ENCODE measurements at places on chromosomes 3 and 15. TPM values are rescaled to one million over a fixed set of nuclear protein-coding genes. Genes with fewer than 3 reads are reported as not detected.

- peaks cover 2% of the 10 kb centered on the region for H3K27me3 ChIP-seq
- no peaks in the 10 kb centered on the region for H3K36me3 ChIP-seq
- no peaks in the 10 kb centered on the region for H3K4me1 ChIP-seq
- DNase-seq = no peak
- H3K4me3 ChIP-seq = no peak overlapping the region
Observed at GRCh38 chr3:120182613-120183511, 88.6 kb upstream of the GSK3B start.

DNA sequence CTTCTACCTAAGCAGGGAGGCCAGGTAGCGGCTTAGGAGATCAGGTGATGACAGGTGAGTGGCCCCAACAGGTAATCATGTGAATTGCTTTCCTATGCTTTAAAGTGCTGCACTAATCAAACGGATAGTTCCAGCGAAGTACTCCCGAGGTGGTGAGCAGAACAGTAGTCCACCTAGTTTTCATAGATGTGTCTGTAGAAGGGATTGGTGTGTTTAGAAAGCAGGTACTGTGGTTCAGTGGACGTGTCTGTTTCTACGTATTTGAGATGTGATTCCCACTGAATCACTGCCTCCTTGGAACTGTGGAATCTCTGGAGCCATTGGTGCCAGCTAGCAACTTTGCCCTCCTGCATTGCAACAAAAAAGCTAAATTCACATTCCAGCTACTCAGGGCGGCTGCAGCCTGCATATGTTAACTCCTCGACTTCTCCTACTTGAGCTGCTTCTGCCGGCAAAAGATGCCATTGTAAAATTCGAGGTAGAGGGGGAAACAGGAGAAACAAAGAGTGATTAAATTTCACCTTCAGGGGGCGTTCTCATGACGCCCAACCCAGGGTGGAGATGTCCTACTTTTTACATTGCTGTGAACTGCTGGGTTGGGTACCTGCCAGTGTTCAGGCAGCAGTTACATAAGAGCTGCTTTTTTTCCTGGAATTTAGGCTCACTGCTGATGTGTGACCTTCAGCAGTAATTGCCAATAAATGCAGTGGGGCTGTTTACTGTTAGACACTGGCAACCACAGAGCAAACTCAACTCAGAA, 227.3 kb downstream of the ITPR1 start:
- no peak overlapping the region for H3K27ac ChIP-seq
- no peak for DNase-seq
- no peak overlapping the region for H3K4me3 ChIP-seq
- H3K36me3 ChIP-seq = no peaks in the 10 kb centered on the region
- peaks cover 5% of the 10 kb centered on the region for H3K4me1 ChIP-seq

DNA sequence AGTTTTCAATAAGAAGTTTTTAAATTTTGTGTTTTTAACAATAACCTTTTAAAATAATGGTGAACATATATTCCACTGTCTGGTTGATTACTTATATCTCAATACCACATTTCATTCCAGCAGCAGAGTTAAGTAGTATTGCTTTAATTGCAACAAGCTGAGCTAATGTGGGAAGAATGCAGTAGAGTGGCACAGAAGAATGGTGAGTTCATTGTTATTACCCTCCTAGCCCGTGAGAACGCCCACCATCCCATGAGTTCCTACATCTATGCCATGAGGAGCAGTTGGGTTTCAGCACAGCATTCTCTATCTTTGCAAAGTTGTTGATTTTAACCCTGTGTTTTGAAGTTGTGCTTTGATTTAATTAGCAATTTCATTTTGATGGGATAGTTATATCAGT, 17.8 kb upstream of the NR2E3 start:
- H3K36me3 ChIP-seq = no peaks in the 10 kb centered on the region
- no peak for DNase-seq
- H3K4me3 ChIP-seq = no peak overlapping the region
- H3K27me3 ChIP-seq = peaks cover 3% of the 10 kb centered on the region
- H3K4me1 ChIP-seq = no peaks in the 10 kb centered on the region
- H3K27ac ChIP-seq = no peak overlapping the region

DNA sequence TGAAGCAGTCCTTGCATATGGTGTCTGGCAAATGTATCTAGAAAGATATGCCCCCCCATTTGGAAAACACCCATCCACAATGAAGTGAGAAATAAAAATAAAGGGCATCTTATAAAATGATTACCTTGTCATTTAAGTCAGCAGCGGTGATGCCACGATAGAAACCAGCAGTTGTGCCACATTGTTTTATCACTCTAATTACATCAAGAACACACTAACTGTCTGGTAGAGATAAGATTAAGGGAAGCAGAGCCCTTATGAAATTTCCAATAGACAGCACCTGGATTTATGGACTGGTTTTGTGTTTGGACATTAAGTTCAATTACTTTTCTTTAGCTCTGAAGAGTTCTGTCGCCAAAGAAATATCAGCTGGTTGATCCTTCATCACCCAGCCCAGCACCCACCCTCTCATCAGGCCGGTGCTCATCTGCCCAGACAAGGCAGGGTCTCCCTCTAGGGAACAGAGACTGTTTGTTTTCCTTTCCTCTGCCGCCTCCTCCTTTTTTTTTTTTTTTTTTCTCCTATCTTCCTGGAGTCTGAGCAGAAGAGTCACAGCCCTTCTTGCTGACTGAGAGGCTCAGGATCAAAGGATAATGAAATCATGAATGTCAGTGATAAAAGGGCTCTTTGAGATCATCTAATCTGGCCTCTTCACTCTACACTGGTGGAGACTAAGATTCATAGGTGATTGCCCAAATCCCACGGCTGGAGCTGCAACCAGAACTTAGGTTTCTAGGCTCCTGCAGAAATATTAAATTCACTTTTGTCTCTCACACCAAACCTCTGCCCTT, 464.1 kb downstream of the NTRK3 start:
- peaks cover 4% of the 10 kb centered on the region for H3K4me1 ChIP-seq
- H3K4me3 ChIP-seq = no peak overlapping the region
- no peak overlapping the region for H3K27ac ChIP-seq
- no peaks in the 10 kb centered on the region for H3K36me3 ChIP-seq
- H3K27me3 ChIP-seq = no peaks in the 10 kb centered on the region
- no peak for DNase-seq

DNA sequence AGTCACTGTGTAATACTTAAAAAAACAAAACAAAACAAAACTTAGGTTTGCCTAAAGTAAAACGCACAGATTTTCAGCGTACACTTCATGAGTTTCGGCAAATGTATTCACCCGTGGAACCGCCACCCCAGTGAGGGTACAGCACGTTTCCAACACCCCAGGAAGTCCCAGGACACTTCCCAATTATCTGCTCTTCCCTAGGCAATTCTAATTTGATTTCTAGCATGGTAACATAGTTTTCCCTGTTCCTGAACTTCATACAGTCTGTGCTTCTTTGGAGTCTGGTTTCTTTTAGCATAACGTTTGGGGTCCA, 497 bp upstream of the CLASP2 start:
- DNase-seq = no peak
- H3K4me1 ChIP-seq = peaks cover 3% of the 10 kb centered on the region
- H3K36me3 ChIP-seq = no peaks in the 10 kb centered on the region
- peak overlapping the region; percentile 56 for H3K27ac ChIP-seq

- DNase-seq = no peak
Observed at GRCh38 chr3:189353318-189353965, 181.7 kb downstream of the TPRG1 start.

DNA sequence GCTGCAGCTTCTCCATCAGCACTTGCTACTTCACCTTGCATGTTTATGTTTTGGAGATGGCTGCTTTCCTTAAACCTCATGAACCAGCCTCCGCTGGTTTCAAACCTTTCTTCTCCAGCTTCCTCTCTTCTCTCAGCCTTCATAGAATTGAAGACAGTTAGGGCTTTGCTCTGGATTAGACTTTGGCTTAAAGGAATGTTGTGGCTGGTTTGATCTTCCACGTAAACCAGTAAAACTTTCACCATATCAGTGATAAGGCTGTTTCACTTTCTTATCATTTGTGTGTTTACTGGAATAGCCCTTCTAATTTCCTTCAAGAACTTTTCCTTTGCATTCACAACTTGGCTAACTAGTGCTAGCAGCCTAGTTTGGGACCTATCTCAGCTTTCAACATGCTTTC, 11.7 kb upstream of the GNAT1 start:
- no peak for DNase-seq
- H3K4me3 ChIP-seq = no peak overlapping the region
- peaks cover 2% of the 10 kb centered on the region for H3K4me1 ChIP-seq
- no peaks in the 10 kb centered on the region for H3K36me3 ChIP-seq

GRCh38 chr15:85984241-85984640, 95.4 kb upstream of the AGBL1 start:
- no peak overlapping the region for H3K4me3 ChIP-seq
- no peaks in the 10 kb centered on the region for H3K27me3 ChIP-seq
- no peak for DNase-seq
- H3K36me3 ChIP-seq = no peaks in the 10 kb centered on the region
- H3K27ac ChIP-seq = no peak overlapping the region

GRCh38 chr15:21261965-21262850, 178.1 kb downstream of the POTEB3 start:
- DNase-seq = no peak
- H3K4me3 ChIP-seq = no peak overlapping the region
- peaks cover 12% of the 10 kb centered on the region for H3K36me3 ChIP-seq
- peaks cover 12% of the 10 kb centered on the region for H3K27me3 ChIP-seq
- H3K4me1 ChIP-seq = no peaks in the 10 kb centered on the region

DNA sequence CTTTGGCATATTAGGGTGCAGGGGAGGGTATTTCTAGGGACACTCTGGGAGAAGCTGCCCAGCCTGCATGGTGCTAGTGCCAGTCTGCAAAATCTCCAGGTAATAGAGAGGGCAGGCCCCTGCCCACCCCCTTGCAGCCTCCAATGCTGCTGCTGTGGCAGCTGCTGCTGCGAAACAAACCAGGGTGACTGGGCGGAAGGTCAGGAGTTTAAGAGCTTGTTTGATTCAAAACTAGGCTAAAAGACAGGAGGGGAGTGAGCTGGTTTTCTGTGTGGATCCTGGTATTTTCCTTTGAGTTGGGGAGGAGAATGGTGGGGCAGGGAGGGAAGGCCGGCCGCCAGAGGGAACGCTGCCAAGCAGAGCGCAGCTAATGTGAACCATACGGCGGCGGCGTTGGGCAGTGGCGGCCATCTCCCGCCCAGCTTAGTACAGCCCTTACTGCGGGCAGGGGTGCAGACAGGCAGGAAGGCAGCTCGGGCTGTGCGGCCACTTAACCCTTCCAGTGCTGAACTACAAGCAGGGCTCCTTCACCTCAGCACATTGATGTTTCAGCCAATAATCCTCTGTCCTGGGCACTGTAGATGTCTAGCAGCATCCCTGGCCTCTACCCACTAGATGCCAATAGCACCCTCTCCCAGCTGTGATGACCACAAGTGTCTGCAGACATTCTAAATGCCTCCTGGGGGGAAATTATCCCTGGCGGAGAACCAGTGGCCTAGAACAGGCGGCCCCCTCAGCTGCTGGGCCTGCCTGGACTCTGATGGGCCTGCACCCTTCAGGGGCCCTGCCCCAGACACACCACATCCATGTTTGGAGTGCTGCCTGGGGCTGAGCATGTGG, 125.7 kb downstream of the EEFSEC start:
- no peak overlapping the region for H3K4me3 ChIP-seq
- H3K36me3 ChIP-seq = no peaks in the 10 kb centered on the region
- H3K27me3 ChIP-seq = peaks cover 12% of the 10 kb centered on the region
- no peak overlapping the region for H3K27ac ChIP-seq
- DNase-seq = peak; percentile 53

DNA sequence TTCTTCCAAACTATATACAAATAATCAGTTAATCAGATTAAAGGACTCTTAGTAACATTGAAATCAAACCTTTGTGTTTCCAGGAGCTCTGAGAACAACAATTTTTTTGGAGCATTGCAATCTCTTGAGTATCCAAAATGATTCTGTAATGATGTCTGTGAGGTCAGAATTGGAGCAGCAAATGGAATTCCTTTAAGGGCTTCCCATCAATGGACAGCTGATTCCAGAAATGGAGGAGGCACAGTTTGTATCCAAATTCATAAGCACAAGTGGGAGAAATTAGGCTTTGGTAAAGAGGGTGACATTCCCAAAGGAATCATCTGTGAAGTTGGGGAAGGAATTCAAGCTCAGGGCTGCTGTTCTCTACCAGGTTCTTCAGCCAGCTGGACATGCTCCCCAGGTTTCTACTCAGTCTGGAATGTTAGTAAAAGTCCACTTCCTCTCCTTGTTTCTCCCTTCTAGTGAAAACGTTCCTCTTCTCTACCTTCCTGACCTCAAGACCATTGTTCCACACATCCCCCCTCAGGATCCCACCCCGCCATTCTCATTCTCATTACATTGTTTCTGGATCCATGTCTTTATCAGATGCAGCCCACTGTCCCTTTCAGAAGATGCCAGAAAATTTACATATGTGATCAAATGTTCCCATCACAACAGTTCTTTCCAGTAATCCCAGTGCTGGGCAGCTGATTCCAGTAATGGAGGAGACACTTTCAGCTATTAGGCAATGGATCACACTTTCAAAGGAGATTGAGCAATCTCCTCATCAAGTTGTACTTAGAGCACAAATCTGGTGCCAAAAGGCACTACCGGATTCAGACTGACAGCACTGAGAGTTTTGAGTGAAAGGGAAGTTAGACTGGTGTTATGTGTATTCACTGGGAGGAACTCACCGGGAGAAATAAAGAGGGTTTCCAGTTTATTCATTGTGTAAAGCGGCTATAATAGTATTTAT, 391.3 kb upstream of the TPRG1 start:
- no peaks in the 10 kb centered on the region for H3K27me3 ChIP-seq
- no peak for DNase-seq
- H3K4me3 ChIP-seq = no peak overlapping the region

DNA sequence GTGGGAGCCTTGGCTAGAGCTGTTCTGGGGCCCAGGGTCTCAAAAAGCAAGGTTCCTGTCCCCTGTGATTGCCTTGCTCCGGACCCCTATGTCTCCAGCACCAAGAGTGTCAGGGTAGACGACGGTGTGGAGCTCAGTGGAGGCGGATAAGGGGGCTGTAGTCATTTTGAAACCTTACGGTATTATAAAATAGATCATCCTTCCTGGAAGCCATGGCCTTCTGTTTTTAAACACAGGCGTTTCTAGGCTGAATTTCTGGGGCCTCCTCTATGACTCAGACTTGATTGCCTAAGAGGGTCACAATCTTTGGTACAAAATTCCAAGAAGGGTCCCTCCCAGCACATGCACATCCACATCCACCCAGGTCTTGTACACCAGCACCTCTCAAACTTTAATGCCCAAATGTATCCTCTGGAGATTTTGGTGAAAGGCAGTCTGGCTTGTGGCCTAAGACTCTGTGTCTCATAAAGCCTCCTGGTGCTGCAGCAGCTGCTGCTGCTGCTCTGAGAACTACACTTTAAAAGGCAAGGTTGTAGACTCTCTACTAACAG, 70.5 kb upstream of the XCR1 start:
- H3K27ac ChIP-seq = no peak overlapping the region
- H3K27me3 ChIP-seq = peaks cover 2% of the 10 kb centered on the region
- H3K4me3 ChIP-seq = no peak overlapping the region
- no peaks in the 10 kb centered on the region for H3K4me1 ChIP-seq
- no peak for DNase-seq

The RTP3 gene
- total RNA-seq = not detected

The MAP1A gene
- total RNA-seq = 301 TPM

The CMTM8 gene
- total RNA-seq = not detected

The ACTC1 gene
- 19.6 TPM for total RNA-seq

The RLBP1 gene
- not detected for total RNA-seq
